ENCODE measurements at places on chromosomes 1 and 21. TPM values are rescaled to one million over a fixed set of nuclear protein-coding genes. Genes with fewer than 3 reads are reported as not detected.

- no peak for DNase-seq
Measured at GRCh38 chr1:182565537-182565936, 23.5 kb downstream of the RNASEL start.

DNA sequence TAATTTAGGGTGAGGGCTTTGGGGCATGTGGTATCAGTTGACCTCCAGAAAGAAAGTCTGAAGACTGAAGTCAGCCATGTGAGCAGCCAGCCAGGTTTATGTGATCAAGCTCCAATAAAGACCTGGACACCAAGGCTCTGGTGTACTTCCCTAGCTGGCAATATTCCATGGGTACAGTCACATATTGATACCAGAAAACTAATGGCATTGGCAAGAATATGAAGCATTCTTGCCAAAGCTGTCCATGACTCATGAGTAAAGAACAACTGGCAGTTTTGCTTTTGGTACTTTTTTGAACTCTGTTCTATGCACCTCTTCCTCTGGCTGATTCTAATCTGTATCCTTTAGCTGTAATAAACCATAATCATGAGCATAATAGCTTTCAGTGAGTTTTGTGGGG is 415.3 kb upstream of the CAMK1G start:
- peak; percentile 28 for DNase-seq

Gene GPR3
- total RNA-seq, result 0.16 TPM

DNA sequence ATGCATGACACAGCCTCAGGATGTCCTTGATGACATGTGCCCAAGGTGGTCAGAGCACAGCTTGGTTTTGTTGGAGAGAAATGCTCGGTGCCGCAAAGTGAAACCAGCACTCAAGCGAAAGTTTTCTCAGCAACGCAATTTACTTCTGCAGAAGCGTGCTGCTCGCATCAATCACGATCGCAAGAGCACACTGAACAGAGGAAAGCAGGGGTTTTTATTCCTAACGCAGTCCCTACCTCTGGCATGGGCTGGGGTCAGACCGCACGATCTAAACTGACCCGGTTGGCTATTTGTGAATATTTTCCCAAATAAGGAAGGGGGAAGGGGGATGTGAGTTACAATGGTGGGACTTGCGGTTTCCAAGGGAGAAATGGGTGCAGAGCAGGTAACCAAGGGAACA is 809 bp upstream of the ZNF669 start:
- no peak for DNase-seq

DNA sequence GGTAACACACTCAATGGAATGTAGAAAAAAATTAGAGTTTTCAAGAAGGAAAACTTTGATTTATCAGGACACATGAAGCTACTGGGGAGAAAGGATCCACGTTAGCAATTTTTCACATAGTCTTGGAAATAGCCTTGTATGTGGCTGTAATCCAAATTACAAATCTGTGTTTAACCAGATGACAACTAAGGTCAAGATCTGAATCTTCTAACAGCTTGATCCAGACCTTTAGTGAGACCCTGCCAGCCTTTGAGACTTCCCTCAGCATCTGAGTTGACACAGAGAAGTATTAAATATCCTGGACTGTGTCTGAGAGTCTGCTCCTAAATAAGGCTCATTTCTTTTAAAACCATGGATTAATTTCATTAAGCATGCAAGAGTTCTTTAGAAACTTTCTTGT is 135.9 kb upstream of the KCNK2 start:
- DNase-seq, result no peak

Gene LGR6
- 0.78 TPM for total RNA-seq
